ENCODE measurements at places on chromosomes 6 and 20.
A peak's percentile ranks its signal among the peaks of the same experiment; 100 is the strongest.

DNA sequence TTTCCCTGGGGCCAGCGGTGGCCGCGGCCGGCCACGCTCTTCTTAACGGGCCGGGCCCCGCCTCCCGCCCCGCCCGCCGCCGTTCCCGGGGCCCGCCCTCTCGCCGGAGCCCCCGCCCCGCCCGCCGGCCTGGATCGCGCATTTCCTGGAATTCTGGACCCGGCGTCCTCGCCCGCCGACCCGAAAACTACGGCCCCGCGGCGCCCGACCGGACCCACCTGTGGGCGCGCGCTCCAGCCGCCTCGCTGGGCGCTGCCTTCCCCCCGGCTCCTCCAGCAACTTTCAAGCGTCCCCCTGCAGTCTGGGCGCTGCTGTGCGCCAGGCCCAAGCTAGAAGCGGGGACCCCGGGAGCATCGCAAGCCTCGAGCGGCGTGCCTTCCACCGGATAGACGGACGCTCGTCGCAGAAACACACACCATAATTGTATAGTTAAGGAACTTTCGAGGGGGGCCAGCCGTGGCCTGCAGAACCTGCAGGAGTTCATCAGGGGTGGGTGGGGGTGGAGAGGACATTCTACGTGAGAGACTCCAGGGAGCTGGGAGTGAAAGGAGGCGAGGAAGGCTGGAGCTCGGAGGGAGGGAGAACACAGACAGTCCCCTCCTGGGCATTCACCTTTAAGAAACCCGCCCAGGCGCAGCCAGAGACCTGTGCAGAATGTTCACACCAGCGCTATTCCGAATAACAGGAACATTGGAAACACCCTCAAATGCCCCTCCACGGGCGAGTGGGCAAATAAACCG lies at the start of gene ADA:
ADA (minus strand) TSS at position 16 of the 740 bp plus-strand sequence. CDS start 92 bp downstream, outside the sequence.
- DNase-seq: no peak

- DNase-seq: no peak
Measured at GRCh38 chr6:14518515-14519217, 401.1 kb downstream of the CD83 start.

DNA sequence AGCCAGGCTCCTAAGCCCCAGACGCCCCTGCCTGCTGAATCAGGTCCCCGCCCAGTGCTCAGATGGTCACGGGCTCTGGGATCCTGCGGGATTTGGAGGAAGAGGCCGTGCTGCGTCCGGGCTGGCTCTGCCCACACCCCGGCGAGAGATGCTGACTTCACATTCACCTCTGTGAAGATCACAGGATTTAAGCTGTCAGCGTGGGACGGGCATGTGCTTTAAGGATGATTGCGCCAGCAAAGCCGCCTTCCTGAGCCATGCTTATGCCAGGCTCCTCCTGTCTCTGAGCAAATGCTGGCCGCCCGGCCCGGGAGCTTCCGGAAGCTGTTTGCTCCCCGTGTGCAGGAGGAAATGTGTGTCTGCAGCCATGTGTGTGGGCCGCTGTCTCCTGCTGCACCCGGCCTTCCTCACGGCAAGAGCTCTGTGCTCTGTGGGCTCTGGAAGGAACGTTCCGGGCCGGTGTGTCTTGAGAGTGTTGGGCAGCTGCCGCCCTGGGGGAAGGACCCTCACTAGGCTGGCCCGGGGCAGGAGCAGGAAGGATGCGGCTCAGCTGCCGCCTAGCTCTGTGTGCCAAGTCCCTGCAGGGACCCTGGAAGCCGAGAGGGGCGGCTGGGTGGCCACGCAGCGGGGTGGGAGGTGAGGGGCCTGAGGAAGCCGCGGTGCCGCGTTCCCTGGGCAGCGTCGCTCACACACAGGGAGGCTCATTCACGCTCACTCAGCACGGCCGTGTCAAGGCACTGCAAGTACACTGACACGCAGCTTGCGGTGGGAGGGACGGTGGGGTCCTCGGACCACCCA lies 19.0 kb upstream of the BHLHE23 start:
- DNase-seq: no peak

DNA sequence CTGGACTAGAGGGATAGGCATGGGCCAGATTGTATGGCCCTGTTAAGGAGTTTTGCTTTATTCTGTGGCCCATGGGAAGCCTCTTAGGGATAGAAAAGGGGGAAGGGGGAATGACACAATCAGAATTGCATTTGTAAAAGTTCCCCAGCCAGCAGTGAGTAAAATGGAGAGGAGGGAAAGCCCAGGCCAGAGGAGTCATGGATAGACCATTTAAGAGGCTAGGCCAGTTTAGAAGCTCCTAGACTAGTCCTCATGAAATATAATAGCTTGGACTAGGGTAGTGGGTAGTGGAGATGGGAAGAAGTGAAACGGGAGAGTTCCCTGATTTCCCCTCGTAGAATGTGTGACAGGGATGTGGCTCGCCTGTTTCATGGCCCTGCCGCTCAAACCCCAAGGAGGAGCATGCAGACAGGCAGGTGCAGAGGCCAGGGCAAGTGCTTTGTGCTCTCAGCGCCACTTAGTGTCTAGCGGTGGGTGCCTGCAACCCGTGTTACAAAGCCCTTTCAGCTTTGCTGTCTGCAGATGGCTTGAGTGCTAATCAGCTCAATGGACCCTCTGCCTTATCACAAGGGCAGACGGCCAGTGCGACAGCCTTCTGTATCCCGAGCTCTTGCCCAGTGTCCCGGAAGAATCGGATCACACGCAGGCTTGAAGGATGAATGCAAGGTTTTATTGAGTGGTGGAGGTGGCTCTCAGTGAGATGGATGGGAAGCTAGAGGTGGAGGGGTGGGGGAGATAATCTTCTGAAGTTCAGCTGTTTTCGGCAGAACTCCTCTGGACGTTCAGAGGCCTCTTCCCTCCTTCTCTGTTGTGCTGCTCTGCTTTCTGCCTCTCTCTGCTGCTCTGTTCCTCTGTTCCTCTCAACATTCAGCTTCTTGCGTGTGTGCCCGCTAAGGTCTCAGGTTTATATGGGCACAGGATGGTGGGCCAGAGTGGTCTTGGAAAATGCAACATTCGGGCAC lies 141.1 kb downstream of the CEP57L1 start:
- DNase-seq: peak; percentile 19

GRCh38 chr6:56628105-56628504 lies 14.6 kb downstream of the DST start:
- no peak for DNase-seq

DNA sequence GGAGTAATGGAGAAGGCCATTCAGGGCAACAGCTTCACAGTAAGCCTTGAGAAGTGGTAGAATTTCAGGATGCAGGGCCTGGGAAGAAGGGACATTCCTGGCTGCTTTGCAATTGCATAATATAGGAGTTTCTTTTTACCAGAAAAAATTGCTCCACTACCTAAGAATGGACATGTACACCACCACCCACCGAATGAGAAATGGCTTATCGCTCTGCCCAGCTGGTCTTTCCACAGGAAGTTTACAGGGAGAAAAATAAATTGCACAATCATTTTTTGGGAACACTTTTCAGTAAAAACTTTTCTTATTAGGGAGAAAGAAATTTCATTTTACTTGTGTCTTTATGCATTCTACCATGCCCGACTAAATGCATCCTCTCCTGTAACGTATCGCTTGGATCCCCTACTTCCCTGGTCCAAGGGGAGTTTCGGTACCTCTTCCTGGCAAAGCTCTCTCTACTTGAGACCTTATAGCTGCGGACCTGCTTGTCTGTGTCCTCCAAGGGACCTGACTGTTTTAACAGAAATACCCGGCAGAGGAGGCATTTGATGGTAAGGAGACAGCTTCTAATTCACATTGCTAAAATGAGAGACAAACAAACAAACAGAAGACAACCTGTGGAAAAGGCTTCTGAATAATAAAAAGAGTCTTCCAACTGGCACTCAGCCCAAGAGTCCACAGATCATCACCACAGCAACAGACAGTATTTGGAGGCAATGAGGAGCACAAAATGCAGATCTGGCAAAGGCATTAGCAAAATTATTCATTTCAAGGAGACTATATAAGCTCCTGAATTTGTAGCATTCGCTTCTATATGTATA lies 54.2 kb downstream of the MAP3K5 start:
- DNase-seq: peak; percentile 36

- no peak for DNase-seq
Measured at GRCh38 chr6:101395345-101395744, 1.8 kb downstream of the GRIK2 start.

- DNase-seq: no peak
Measured at GRCh38 chr6:152298848-152299735, 338.1 kb downstream of the SYNE1 start.

GRCh38 chr20:59939052-59939878 lies 840 bp downstream of the PPP1R3D start:
- DNase-seq: no peak

DNA sequence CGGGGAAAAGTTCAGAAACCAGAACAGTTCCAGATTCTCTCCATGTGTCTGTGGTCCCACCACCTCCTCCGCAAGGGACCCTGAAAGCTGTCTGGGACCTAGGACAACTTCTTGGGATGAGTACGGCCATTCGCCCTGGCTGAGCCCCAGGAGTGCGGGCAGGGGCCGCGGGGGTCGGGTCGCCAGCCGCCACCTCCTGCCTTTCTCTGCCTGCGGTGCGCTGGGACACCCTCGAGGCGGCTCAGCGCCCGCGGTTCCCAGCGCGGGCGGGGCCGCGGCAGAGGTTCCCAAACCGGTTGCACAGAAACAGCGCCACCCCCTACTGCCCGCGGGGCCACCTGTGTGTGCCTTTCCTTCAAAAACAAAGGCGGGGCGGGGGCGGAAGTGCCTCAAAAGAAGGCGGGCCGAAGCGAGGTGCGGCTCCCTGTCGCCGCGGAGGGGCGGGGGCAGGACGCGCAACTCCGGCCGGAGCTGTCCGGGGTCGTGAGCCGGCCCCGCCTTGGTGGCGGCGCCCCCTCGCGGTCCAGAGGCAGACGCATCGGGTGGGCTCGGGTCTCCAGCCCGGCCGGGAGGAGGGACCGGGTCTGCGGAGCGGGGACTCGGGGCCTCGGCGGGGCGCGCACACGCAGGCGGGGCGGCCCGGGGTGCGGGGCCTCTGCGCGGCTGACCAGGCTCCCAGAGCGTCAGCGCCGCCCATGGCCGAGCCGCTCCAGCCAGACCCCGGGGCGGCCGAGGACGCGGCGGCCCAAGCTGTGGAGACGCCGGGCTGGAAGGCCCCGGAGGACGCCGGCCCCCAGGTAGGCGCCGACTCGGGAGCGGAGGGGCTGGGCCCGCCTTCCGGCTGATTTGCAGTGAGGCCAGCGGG lies at the start of gene HEBP2:
HEBP2 (plus strand) TSS at position 423 of the 865 bp plus-strand sequence; CDS start at position 696, 273 bp downstream.
- peak; percentile 57 for DNase-seq
